Iris pigment epithelial cell (primary cell): ENCODE measurements at places on chromosomes 7 and 10.
A peak's percentile ranks its signal among the peaks of the same experiment; 100 is the strongest.

DNA sequence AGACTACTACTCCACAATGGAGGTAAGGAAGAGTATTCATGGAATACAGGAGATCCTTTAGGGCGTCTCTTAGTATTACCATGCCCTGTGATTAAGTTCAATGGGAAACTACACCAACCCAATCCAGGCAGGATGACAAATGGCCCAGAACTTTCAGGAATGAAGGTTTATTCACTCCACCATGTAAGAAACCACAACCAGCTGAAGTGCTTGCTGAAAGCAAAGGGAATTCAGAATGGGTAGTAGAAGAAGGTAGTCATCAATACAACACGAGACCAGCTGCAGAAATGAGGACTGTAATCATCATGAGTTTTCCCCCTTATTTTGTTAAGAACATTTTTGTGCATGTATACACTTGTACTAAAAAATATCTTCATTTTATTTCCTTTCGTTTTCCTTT lies 76.6 kb downstream of the GPR37 start:
- DNase-seq = peak; percentile 70

DNA sequence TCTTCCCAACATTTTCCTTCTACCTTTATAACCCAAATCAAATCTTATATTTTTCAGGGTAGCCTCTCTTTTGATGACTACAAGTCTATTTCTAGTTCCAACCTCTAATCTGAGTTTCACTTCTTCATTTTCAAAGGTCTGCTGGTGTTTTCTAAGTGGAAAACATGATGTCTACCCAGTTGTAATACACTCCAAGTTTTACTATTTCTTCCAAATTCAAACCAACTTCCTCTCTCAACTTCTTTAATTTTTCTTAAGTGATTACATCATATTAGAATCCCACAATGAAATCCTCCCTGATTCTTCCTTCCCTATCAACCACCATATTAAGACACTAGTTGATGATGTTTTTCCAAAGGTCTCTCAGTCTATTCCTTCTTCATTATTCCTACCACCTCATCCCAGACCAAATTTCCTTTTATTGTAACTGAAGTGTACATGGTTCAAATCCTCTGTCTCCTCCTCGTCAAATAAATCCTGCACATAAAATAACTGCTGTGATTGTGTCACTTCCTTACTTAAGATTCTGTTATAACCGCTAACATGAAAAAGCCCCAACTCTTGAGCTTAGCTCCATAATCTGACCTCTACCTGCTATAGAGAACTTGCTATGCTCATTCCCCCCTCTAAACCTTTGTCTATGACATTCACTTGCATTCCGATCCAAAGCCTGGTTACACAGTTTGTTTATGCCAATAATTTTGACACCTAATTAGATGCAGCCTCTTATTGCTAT lies 12.7 kb downstream of the TAS2R38 start:
- no peak for DNase-seq

DNA sequence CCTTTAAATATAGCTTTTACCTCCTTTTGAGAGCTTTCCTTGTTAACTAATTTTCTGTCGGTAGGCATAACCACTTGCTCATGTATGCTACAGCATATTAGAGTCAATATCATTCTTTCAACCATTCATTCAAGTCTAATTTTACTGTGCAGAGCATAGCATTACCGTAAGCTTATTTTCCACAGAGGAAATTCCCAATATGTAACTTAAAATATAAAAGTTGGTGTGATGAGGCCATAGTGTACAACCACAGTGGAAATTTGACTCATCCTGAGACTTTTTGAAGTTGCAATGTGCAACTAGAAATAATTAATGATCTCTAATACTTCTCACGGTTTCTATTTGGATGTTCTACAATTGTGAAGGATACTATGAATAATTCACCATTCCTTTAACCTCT lies 80.6 kb upstream of the KLF6 start:
- no peak for DNase-seq

DNA sequence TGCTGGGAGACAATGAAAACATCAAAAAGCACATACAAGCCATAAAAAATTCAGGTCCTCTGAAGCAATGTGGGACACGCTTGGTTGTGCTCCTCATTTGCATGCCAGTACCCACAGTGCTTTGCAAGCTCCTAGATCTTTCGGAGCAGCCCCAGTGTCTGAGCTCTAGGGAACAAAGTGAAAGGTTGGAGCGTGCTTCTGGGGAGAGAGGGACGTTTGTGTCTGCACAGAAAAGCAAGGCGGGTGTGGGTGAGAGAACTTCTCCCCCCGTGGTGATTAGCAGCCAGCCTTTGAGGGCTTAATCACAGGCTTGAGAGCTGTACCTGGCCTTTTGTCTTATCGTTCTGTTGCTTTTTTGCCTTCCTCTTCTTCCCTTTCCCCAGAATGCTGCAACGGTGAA lies 76.7 kb upstream of the HABP2 start:
- no peak for DNase-seq

DNA sequence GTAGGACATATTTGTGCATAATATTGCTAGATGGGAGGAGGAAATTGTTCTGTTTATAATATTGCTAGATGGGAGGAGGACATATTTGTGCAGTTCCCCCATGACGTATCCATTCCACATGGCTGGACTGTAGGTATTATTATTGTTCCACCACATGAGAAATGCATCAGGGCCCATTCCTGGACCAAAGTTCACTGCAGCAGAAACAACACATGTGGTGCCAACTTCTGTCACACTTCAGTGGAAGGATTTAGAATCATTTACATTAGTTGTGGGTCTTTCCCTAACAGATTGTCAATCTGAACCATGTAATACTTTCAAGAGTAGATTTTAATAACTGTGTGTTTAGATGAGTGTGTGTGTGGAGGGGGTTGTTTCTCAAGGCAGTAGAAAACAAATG lies 32.7 kb upstream of the MACC1 start:
- DNase-seq = peak; percentile 65
